ENCODE measurements at places on chromosomes 3 and 15. TPM values are rescaled to one million over a fixed set of nuclear protein-coding genes. Genes with fewer than 3 reads are reported as not detected.

The FRMD5 gene
- total RNA-seq: 0.46 TPM

The GOLGA6L4 gene
- 0.28 TPM for total RNA-seq

The ZBED2 gene
- total RNA-seq: not detected

The HTR3E gene
- total RNA-seq: 6.5 TPM
